ENCODE measurements at places on chromosomes 13 and 19.

DNA sequence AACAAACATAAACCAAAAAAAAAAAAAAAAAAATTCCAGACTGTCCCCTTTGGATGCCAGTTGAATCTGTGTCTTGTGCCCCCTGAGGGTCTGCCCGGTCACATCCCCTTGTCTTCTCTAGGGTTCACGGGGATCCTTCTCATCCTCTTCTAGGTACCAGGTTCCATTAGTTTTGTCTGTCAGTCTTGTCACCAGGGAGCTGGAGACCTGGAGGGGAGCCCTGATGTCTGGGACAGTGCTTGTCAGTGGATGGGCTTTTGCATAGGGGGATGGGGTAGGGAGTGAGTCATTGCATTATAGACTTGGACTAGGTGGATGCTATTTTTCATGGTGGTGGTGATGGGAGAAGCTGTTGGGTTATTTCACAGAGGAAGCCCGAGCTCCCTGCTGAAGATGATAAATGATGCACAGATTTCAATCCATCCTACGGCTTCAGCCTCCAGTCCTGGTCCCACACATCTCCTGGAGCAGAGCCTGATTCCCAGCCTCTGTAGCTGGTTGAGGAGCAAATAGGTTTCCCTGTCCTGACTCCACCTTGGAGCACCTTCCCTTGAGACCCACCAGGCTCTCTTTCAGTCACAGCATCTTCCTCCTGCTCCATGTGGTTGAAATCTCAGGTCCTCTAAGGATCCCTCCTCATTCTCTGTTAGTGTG lies 26.0 kb downstream of the WTIP start:
- no peak for ATAC-seq

DNA sequence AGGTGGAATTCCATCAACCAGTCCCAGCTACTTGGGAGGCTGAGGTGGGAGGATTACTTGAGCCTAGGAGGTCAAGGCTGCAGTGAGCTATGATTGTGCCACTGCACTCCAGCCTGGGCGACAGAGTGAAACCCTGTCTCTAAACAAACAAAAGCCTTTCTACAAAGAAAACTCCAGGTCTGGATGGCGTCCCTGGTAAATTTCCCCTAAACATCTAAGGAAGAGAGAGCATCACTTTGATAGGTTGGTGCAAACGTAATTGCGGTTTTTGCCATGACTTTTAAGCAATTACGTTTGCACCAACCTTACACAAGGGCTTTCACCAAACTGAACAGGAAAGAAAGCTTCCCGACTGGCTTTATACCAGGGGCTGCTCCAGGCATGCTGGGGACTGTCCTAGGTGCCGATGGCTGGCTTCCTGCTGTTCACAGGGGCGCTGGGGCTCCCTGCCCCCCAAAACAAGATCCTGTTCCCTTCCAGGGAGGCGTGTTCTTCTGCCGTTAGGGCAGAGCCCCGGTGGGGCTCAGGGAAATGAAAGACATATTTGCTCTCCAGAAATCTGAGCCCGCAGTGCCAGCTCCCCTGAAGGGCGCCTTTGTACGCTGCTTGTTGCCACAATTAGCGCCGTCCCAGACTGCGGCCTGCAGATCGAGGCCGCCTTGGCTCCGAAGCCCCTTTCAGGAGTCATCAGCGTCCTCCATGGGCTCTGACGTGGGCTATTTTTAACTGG lies 38.7 kb upstream of the KLF2 start:
- no peak for ATAC-seq

- ATAC-seq, result no peak
Measured at GRCh38 chr13:67763384-67763783, 533.2 kb upstream of the PCDH9 start.

- ATAC-seq, result no peak
Measured at GRCh38 chr13:110600980-110601379, 14.4 kb upstream of the NAXD start.

Data from activated T-helper 17 cell treated with anti-CD3 and anti-CD28 coated beads, Interleukin-2, amount 50 U/mL, for 72 hours (primary cell).